NCI-H1105 treated with DMSO at 0.1 percent for 48 hours (cell line): ENCODE measurements at places on chromosomes 5 and 9.

GRCh38 chr5:118506217-118506852 lies 482.0 kb downstream of the DTWD2 start:
- DNase-seq, result no peak

GRCh38 chr5:141814064-141814964 lies 63.9 kb downstream of the PCDH1 start:
- no peak for DNase-seq

DNA sequence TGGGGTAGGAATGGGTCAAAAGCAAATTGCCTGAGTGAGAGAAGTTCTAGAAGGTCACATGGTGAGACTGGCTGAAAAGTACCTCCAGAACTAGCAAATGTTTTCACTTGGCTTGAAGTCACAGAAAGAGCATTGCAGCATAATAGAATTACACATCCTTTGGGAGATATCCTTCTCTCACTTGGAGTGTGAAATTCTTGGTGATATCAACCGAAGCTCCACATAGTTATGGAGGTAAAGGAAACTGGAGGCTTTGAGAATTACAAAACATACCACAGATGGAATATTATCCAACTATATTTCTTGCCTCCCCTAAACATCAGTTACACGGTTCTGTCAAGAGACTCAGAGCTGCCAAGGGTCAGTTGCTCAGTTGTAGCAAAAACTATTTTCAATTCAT lies 182.4 kb downstream of the SEMA5A start:
- DNase-seq, result no peak

GRCh38 chr5:154970759-154971158 lies 29.9 kb downstream of the MRPL22 start:
- no peak for DNase-seq

GRCh38 chr9:75238311-75238976 lies 150.1 kb downstream of the OSTF1 start:
- peak; percentile 16 for DNase-seq

DNA sequence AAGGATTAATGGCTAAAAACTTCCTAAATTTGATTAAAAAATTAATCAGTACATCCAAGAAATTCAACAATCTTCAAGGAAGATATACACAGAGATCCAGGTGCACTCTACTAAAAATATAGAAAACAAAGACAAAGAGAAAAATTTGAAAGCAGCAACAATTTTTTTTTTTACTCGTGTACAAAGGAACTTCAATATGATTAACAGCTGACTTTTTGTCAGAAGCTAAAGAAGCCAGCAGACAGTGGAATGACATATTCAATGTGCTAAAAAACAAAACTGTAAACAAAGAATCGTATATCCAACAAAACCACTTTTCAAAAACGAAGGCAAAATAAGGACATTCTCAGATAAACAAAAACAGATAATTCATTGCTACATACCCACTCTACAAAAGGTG lies 234.6 kb downstream of the FSTL4 start:
- DNase-seq, result no peak

GRCh38 chr5:65061250-65061973 lies 292.7 kb downstream of the CWC27 start:
- DNase-seq, result no peak

- no peak for DNase-seq
Observed at GRCh38 chr5:37626266-37626665, 213.6 kb downstream of the GDNF start.

DNA sequence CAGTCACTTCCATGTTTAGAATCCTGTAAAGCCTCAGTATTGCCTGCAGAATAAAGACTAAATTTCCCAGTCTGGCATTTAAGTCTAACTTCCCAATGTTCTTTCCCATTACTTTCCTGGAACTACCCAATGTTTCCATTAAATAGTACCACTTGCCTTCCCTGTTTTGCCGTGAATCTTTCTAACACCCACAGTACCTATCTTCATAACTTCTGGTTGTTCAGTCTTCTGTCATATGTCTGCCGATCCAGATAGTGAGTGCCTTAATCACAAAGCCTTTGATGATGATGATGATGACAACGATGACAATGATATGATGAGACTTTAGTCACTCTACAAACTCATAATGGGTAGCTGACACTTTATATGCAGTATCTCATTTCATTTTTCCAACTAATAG lies 6.6 kb upstream of the HEMGN start:
- DNase-seq, result no peak

DNA sequence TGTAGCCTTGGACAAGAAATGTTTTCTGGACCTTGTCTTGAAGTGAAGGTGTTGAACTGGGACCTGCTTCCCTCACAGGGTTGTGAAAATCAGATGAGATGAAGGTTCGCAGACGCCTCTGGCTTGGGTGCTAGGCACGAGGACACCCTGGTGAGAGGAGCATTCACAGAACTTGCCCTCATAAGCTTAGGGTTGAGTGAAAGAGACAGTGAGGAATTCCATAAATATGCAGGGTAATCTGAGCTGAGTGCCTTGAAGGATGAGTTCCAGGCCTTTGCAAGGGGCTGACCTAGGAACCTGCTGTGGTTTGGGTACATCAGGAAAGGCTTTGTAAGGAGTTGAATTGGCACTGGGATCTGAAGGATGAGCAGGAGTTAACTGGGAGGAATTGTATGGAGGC lies 75.7 kb upstream of the SAP30L start:
- no peak for DNase-seq

GRCh38 chr5:169753795-169754194 lies 116.7 kb downstream of the DOCK2 start:
- DNase-seq, result no peak

DNA sequence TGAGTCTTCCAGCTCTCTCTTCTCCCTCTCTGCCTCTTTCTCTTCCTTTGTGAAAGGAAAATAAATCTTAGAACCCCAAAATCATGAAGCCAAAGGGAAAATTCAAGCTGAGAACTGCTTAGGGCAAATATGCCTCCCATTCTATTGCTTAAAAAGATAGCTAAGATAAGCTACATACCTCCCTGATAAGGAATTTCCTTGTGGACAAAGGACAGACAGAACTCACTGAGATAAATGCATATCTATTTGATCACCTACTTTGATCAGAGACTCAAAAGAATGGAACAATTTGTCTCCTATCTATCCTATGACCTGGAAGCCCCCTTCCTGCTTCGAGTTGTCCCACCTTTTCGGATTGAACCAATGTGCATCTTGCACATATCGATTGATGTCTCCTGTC lies 220.6 kb upstream of the NMUR2 start:
- DNase-seq, result no peak

DNA sequence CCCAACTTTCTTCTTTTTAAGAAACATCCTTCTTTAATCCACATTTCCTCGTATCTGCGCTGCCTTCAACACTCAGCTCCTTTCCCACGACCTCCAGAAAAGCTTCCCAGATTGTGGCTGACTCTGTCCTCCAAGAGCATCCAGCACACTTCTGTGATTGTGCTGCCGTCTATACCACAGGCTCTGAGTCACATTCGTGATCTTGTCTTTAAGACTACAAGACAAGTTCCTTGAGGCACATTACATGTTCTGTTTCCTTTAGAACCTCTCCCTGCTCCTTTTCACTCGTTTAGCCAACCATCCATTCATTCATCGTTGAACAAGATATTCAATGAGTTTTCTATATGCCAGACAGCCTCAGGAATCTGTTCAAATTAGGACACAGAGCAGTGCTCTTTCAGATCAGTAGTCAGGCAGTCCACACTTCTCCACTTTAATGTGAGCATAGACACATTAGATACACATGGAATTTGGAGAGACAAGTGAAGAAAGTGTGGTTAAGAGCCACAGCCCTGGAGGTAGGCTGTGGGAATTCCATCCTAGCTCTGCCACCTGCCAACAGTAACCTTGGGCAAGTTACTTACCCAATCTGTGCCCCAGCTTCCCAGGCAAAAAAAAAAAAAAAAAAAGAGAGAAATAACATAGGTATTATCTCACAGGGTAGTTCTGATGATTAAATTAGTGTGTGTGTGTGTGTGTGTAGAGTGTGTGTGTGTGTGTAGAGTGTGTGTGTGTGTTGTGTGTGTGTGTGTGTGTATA lies 18.9 kb downstream of the WHRN start:
- DNase-seq, result no peak

DNA sequence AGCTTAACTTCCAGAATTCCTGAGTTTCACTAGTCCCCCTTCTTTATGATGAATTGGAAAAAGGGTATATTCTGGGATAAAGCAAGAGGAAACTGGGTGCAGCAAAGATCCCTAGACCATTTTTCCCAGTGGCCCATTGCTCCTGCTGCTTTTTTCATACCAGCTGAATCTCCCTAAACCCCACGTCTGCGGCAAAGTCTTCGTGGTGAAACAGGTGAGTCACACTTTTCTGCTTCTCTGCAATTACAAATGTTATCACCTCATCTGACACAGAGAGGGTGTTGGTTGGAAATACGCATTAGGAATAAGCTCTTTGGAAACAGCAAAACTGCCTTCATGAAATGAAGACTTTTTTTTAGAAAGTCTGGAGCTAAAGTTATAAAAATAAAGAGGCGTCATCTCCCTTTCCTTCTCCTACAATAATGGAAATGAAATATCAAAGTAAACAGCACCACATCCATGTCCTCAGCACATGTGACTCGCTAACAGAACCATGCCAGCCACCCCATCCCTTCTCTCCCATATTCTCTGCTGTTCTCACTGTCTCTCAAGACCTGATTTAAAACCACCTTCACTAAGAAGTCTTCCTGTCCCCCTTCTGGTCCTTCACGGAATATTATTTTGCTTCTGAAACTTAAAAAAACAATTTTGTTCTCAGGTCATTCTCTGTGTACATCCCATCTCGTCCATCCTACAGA lies 39.5 kb upstream of the GLRX start:
- DNase-seq, result no peak

DNA sequence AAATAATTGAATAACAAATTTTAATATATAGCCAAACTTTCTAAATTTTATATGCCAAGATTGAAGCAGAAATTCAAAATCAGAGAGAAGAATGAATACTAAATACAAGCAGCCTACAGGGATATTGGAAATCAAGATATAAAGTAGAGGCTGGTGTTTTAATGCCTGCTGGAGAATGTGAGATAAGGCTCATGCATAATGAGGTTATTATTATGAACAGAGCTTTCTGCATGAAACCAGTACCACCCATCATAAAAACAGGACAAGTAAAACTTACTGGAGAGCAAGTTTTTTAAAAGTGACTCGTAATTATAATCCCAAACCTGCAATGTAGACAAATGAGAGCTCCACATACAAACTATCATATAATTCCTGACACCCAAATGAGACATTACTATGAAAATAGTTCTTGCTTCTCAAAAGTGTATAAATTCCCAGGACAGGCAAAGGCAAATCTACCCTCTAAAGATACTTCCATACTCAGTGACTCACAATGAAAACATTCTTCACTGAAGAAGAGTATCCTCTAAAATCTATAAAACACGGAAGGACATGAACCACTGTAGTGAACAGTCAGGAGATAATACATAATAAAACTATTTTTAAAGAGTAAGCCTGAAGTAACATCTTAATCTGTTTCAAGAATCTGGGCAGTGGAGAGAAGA lies 532.0 kb upstream of the GRAMD2B start:
- DNase-seq, result no peak

- DNase-seq, result no peak
Observed at GRCh38 chr5:6994097-6994496, 280.9 kb downstream of the TENT4A start.

- no peak for DNase-seq
Observed at GRCh38 chr5:96590796-96591195, 71.4 kb upstream of the CAST start.

DNA sequence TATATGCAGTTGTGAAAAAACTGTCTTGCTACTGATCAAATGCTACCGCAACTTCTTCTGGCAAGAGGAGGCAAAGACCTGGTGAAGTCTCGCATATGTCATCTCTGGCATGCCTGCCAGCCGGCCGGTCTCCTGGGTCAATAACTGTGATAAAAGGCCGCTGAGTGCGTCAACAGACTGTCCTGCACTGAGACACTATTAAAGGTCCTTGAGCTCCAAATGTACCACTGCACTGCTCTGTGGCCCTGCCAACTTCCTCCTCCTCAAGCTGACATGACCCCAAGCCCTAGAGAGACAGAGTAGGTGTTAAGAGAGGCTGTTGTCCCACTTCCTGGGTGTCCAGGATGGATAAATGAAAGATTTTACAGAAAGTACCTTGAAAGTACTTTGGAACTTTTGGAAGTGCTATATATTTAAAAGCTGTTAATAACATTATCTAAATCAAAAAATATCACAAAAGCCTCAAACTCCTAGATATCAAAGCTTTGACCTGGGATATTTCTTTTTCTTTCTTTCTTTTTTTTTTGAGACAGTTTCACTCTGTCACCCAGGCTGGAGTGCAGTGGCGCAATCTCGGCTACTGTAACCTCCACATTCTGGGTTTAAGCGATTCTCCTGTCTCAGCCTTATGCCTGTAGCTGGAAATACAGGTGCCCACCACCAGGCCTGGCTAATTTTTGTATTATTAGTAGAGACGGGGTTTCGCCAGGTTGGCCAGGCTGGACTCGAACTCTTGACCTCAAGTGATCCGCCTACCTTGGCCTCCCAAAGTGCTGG lies 31.5 kb downstream of the RAPGEF1 start:
- DNase-seq, result no peak
